ENCODE measurements at places on chromosomes 5 and 9.
A peak's percentile ranks its signal among the peaks of the same experiment; 100 is the strongest.

DNA sequence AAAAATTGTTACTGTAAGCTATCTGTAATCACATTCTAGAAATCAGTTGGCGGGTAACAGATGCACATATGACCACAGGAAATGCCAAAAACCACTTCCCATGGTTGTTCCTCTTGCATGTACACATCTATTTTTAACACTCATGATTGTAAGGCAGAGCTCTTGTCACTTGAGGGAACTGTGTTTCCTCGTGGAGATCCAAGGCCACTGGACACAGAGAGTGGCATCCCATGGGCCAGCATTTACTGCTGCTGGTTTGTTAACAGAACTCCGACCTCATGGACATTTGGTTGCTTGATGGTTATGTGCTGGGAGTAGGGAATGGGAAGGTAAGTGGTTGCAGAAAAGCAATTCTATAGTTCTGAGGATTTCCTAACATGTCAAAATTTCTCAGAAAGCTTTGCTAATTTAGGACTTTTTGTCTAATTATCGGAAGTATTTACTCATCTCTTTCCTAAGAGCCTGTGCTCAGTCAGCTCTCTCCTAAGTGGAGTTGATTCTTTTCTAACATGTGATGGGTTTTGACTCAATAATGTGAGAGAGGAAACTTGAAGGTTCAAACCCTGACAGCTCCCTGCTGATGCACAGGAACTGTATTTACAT, 202.0 kb upstream of the NR3C1 start:
- no peak for DNase-seq

DNA sequence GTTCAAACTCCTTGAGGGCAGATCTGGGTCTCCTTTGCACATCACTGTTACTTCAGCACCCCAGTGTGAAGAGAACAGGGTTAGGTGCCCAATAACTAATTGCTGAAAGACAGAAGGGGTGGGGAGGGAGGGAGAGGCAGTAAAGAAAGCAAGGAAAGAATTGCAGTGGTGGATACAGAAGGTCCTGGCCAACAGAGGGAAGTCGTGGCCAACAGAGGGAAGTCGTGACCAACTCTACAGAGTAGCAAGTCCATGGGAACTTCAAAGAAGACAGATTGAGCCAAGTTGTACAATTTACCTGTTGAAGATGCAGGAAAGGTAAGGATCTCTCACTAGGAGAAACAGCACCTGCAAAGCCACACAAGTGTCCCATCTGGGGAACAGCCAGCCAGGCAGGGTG, 27.0 kb downstream of the CCNJL start:
- no peak for DNase-seq

- no peak for DNase-seq
Observed at GRCh38 chr5:3827624-3828023, 232.0 kb downstream of the IRX1 start.

GRCh38 chr5:116448450-116448849, 126.2 kb downstream of the SEMA6A start:
- DNase-seq = no peak

GRCh38 chr9:112032743-112033142, 136.1 kb downstream of the UGCG start:
- DNase-seq = no peak

DNA sequence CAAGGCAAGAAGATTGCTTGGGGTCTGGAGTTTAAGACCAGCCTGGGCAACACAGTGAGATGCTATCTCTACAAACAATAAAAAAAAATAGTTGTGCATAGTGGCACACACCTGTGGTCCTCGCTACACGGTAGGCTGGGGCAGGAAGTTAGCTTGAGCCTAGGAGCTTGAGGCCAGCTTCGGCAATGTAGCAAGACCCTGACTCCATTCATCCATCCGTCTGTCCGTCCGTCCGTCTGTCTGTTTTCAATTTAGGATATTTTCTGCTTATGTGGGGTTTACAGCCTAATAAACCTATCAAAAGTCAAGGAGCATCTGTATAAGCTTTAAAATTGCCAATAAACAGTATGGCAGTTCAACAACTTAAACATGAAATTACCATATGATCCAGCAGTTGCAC, 19.7 kb downstream of the HMGCR start:
- no peak for DNase-seq

DNA sequence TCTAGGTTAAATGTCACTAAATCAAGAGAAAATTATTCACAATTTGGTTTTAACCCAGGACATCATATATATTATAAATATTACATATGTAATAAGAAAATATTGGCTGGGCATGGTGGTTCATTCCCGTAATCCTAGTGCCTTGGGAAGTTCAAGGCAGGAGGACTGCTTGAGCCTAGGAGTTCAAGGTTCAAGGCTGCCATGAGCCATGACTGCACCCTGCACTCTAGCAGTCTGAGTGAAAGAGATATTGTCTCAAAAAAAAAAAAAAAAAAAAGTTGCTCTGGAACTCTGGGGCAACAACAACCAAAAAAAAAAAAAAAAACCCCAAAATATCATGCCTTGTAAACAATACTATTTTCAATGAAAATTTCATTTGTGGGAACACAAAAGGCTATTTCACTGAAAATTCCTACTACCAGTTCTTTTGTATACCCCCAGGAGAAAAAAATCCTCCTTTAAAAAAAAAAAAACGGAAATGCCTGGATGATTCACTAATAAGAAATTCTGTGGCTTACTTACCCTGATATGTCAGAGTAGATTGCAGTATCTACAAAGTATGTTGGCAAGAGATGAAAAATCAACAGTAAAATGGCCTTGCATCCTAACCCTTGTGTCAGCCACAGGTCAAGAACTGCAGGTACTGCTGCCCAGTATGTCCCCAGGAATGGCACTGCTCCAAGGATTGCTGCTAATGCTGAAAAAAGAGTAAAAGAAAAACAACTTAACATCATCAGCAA, 22.6 kb upstream of the CTNNAL1 start:
- no peak for DNase-seq

- DNase-seq = peak; percentile 75
Observed at GRCh38 chr9:84140535-84141101, 160.0 kb downstream of the RMI1 start.

- no peak for DNase-seq
Observed at GRCh38 chr5:121979691-121980090, 17.9 kb downstream of the SRFBP1 start.

DNA sequence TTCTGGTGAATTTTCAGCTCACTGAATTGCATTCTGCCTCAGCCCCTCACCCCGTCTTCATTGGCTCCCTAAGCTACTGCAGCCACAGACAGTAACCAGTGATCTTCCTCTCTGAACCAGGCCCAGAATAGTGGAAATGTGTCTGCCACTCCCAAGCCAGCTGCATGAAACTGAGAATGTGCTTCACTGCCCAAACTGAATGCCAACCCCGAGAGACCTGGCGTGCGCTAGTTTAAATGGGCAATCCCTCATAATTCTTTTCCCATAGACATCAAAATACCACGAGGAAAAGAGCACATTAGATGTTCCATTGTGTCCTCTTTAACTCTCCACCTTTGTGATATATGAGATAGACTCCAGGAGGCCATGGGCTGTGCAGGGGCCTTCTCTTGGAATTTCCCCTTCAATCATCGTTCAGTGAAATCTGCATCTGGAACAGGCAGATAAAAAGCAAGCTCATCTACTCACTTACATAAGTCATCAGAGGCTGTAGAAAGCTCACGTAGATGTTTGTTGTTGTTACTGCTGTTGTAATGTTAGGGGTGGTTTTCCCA, 320.2 kb downstream of the NFIB start:
- no peak for DNase-seq

- DNase-seq = no peak
Observed at GRCh38 chr9:16532681-16533450, 337.6 kb downstream of the BNC2 start.

DNA sequence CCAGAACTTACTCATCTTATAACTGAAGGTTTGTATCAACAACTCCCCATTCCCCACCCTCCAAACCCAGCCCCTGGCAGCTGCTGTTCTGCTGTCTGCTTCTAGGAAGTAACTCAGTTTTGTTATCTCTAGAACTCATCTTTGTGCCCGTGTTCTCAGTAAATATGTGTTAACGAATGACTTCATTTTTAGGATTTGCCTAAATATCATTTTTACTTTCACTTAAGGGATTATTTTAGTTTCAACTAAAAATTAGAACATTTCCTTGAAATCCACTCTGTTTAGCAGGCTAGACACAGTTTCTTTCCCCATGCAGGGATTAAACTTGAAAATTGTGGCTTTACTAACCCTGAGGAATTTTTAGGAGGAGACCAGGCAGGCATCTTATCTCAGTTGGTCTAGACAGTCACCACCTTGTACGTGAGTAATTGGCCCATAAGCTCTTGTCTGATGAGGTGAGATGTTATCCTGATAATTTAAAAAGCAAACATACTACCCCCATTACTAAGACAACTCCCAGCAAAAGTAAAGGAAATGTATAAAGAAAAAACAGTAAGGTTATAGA, 68.2 kb upstream of the TNFAIP8 start:
- DNase-seq = no peak

GRCh38 chr5:123344816-123345426, 78.3 kb downstream of the CEP120 start:
- no peak for DNase-seq

GRCh38 chr9:5265939-5266338, 34.7 kb downstream of the INSL4 start:
- DNase-seq = no peak

GRCh38 chr5:74352256-74352655, 288.3 kb downstream of the ENC1 start:
- DNase-seq = no peak

- DNase-seq = no peak
Observed at GRCh38 chr9:17318821-17319320, 184.0 kb downstream of the CNTLN start.

DNA sequence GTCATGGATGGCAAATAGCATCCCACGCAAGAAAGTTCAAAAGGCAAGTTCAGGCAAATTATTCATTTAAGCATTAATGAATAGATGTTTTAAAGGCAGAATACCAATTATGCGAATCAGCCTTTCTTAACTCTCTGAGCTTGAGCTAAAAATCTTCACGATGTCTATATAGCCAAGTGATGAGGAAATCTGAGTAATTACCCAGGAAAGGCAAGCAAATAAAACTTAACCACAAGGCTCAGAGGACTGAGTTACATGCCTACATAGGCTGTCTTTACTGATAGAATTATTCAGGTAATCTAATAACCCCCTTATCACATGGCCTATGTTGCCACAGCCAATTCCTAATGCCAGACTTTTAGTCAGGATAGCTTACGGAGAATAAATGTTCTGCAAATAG, 120.8 kb upstream of the MTAP start:
- DNase-seq = no peak

DNA sequence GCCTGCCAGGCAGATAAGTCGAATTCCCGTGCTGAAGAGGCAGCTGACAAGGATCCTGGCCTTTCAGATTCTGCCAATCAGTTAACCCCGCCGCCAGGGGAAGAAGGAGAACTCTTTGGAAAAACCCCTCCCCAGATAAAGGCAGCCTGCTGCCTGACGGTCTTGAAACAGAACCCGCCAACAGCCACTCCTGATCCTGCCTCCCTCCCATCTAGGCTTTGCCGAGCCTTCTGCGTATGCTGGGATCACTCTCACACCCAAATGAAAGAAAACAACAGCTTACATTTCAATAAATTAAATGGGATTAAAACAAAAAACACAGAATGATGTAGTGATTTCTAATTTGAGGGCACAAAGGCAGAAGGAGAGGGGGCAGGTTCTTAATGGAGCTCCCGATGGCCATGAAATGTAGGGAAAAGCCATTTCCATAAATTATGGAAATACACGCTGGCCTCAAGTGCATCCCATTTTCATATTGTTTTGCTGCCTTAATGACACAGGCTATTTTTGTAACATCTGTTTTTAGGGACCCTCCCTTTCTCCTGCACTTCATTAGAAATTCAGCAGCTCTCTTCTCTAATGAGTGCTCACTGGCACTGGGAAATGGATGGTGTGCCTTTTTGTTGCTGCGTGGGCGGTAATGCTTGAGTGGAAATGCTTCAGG, 319.1 kb downstream of the MED10 start:
- DNase-seq = no peak

DNA sequence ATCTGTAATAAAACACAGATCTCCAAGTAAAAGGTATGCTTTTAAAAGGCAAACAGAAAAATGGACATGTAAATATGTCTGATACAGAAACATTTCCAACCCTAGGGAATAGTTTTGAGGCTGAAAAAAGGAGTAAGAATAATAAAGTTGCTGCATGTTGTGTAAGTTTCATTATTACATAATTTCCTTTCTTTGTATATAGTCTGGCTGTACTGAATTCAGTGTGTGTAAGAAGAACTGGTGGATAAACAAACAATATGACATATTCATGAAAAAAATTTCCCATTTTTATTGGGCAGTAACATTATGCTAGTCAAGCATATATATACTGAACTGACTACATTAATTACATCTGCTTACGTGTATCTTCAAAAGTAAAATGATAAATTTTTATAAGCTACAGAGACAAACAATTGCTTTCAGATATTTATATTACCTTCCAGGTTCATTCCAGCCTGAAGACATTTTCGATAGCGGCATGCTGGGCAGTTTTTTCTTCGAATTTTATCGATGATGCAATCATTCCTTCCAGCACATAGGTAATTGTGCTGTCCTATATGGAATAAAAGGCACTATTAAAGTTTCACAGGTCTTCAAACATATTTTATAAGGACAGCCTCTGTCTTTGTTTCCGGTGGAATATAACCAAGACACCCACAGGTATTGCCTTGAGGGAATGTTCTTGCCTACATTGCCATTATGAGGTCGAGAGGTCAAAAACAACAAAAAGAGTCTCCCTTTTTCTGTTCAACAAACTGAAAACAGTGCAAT, 93.6 kb downstream of the NR3C1 start:
- no peak for DNase-seq

- no peak for DNase-seq
Observed at GRCh38 chr5:99926463-99926862, 608.7 kb upstream of the FAM174A start.

- no peak for DNase-seq
Observed at GRCh38 chr5:73948720-73949119, 322.7 kb downstream of the ARHGEF28 start.

GRCh38 chr5:106258591-106259125, 1412.1 kb downstream of the EFNA5 start:
- no peak for DNase-seq

GRCh38 chr9:13688990-13689600, 409.6 kb upstream of the MPDZ start:
- DNase-seq = no peak

DNA sequence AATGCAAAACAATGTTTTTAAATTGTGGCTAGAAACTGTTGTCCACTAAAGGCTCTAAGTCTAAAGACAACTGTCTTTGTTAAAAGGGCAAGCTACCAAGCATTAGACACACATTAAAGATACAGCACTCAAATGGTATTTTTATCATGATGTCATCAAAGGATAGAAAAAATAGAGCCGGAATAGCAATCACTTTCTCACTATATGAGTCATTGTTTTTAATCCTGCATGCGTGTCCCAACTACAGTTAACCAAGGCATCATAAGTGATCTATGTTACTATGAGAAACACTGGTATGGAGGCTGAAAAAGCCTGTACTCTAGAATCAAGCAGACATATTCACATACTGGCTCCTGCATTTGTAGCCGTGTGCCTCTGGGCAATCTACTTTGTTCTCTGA, 1.9 kb upstream of the PJA2 start:
- no peak for DNase-seq

GRCh38 chr5:82754759-82755158, 322.4 kb downstream of the TMEM167A start:
- no peak for DNase-seq
